CD8-positive, alpha-beta T cell (primary cell): ENCODE measurements at places on chromosomes 11 and 22. TPM values are rescaled to one million over a fixed set of nuclear protein-coding genes. Genes with fewer than 3 reads are reported as not detected.

GRCh38 chr11:70240337-70240736, 30.2 kb upstream of the PPFIA1 start:
- DNase-seq: no peak

The SLC22A12 gene
- not detected for total RNA-seq

The PRCP gene
- total RNA-seq: 27.8 TPM

GRCh38 chr11:106228996-106229395, 151.5 kb downstream of the AASDHPPT start:
- DNase-seq: no peak

DNA sequence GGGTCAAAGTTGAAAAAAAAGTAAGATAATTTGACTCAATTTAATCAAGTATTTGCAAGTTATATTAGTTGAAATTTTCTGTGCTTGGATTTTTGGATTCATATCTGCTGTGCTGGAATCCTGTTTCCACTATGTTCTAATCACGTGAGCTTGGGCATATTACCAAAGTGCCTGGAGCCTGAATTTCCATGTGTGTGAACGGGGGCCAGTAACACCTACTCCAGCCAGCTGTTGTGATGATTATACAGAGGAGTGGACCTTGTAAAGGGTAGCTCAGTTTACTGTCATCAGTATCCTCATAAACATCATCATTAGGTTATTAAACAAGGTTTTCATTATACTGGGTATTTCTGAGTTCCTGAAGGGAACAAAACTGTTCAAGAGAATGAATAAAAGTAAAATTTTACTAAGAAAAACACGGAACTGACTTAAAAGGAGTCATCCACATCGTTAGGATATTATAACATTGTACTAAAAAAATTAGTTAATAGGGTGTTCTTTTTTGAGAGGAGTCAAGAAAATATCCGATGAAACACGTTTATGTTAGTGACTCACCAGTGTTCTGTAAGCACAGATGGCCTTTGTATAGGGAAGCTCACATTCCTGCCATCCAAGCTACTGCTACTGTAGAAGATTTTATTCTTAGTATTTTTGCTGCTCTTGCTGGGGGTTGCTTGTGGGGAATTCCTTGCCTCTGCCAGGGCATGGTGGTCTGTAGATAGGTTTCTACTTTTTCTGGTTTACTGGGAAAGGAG, 144.1 kb downstream of the ARHGAP42 start:
- no peak for DNase-seq

DNA sequence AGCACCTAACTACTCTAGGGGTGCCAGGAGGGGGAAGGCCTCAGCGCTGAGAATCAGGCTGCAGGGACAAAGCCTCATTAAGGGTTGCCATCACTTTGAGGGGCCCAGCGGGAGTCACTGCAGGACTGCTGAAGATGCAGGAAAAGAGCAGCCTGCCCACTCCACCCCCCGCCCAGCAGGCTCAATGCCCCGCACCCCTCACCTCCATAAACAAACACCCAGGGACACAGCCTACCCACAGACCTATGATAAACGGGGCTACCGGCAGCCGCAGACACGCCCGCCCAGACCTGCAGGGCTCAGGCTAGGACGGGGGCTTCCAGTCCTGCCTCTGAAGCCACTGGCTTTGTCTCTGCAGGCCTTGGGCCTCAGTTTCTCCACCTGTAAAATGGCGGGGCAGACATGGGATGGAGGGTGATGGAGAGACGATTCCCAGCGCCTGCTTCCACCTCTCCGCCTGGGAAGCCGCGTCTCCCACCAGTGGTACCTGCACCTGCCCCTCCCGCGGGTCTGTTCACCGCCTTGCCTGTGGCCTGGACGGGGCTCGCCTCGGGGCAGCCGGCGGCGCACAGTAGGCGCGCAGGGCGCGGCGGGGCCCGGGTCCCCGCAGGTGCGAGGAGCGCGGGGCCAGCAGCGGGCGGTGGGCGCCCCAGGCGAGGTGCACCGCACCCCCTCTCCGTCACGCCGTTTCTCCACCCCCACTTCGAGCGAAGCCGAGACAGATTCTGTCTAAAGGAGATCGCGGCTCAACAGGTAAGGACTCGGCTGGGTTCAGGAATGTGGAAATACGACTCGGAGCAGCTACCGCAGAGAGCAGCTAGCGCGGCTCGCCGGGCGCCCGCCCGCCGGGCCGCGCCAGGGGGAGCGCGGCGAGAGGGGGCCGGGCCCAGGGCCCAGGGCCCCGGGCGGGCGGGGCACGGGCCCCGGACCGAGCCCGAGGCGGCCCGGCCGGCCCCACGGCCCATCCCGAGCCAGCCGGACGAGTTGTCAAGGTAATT, 1.5 kb downstream of the WNT7B start:
- DNase-seq: no peak

DNA sequence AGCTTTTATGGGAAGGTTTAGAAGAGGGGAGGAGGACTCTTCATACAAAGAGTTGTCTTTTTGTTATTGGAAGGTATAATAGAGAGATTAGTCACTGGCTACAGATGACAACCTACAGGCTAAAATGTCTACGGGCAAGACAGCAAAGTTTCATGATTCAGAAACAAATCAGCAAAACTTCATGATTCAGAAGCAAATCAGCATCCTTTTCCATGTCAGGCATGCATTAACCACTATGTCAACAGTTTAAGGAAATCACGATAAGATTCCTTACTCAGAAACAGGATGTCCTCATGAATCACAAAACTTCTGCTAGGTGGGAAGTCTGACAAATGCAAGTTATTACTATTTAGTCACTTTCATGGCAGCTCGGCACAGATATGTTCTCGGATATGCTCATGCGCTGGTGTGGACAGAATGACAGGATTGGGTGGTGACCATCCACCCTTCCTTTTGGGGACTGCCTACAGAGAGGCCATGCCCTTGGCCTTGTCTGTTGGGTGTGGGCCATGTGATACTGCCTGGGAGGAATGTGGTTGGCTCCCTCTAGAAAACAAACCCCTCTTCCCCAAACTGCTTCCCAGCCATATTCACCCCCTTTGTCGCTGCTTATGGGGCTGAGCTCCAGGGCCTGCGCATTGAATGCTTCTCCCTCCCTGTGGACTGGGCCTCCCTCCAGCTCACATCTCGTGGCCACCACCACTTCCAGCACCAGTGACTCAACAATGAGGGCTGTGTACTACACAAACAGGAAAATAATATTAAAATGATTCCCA, 10.1 kb downstream of the C11orf91 start:
- DNase-seq: no peak

GRCh38 chr11:74268456-74268855, 43.0 kb downstream of the P4HA3 start:
- DNase-seq: no peak

DNA sequence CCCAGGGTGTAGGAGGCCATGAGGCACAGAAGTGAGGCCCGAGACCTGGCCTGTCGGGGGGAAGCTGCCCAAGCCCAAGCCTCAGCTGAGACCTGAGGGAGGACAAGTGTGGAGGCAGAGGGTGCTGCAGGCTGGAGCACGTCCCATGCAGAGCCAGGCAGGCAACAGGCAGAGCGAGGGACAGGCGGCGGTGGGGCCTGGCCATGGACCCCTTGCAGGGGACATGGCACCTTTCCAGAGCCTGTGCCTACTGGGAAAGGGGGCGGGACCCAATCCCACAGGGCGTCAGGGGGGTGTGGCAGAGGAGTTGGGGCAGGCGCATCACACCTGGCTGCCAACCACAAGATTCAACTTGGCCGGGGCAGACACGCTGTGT, 4.3 kb downstream of the TNNI2 start:
- DNase-seq: no peak

GRCh38 chr11:122509091-122509490, 146.4 kb upstream of the UBASH3B start:
- DNase-seq: no peak

- DNase-seq: no peak
Observed at GRCh38 chr22:40721266-40721665, 42.0 kb downstream of the MCHR1 start.

DNA sequence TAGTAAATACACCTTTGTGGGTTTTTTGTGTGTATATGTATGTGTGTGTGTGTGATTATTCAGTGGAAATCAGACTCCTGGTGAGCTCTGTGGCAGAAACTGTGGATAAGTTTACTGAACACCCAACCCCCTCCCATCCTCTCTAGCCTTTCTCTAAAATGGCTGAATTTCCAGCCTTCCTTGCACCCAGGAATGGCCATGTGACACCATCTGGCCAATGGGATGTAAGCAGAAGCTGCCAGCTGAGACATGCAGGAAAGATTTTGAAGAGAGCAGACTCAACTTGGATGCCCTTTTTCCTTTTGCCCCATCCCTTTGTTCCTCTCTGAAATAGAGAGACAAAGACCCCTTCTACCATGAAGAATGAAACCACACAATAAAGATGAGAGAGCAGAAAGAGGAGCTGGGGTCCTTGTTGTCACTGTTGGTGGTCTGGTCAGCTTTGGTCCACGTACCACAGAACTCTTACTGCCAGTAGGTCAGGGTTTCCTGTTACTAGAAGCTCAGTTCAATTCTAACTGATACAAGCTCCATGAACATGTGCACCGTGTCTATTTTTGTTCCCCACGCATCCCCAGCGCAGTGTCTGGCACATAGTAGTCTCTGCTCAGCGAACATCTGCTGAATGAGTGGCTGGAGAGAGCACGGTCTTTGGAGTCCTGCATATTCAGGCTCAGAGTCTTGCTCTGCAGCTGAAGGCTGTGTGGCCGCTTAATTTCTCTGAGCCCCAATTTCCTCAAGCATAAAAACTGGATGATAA, 57.5 kb downstream of the SEZ6L start:
- DNase-seq: no peak

DNA sequence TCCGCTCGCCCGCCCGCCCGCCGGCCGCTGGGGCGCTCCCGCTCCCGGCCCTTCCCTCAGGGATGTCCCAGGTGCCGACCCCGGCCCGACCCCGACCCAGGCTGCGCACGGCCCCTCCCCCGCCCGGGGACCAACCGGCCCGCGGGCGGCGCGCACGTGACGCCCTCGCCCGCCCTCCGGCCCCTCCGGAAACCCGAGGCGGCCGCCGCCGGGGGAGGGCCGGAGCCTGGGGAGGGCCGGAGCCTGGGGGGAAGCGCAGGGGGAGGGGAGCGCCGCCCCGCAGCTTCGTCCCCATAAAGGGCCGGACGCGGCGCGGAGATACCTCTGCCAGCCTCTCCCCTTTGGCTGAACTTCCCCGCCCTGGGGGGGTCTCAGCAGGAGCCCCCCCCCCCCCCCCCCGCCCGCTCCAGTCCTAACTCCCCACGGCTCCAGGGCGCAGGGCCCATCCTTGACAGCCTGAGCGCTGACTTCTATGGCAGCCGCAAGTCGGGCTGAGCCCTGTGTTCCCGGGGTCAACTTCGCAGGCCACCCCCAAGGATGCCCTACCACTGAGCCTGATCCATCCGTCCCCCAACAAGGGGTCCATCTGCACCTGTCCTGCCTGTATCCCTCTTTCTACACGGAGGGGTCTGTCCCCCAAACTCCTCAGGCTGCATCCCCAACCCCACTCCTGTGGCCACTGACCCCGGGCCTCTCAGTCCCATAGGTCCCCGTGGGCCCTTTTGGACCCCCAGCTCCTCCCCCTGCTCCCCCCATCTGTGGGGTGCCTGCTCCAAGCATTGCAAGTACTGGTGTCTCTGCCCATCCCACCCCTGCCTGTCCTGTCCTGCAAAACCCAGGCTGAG, at the start of gene MAPK12:
Gene MAPK12, minus strand, starts transcription at position 69 of the 845 bp plus-strand sequence. CDS start 174 bp downstream, outside the sequence.
- DNase-seq: no peak

The CDKN1C gene
- total RNA-seq: 3.6 TPM

The UPB1 gene
- 3.7 TPM for total RNA-seq

The OR51B5 gene
- not detected for total RNA-seq

DNA sequence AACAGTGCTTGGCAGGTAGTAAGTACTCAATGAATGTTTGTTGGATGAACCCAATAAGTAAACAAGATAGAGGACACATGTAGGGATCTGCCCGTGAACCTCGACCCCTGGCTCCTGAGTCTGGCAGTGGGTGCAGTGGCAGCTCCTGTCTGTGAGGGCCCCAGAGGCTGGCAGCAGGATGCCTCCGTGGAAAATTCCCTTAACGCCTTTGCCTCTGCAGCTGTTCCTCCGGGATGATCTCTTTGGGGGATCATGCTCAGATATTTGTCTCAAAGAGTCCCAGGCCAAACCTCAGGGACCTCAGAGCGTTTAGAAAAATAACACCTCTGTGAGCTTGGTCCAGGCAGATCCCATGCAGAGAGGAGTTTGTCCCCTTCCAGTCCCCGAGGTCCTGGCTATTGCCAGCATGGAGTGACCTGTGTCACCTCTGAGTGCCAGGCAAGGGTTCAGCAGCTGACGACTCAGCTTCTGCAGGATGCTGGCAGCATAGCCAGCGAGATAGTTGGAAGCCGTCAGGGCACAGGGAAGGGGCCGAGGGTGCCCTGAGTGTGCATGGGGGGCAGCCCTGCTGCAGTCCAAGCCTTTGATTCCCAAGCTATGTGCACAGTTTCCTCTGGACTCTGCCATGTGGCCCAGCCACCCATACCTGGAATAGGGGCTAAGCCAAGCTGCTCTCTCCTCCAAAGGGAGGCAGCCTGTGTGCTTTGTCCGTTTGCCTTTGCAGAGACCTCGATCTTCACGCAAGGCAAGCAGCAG, 613 bp upstream of the MCHR1 start:
- DNase-seq: no peak

The FZD4 gene
- total RNA-seq: not detected

The SCGB1A1 gene
- not detected for total RNA-seq

The MS4A15 gene
- total RNA-seq: not detected

The TNNI2 gene
- total RNA-seq: 0.60 TPM

- DNase-seq: no peak
Observed at GRCh38 chr11:2207773-2208621, 36.4 kb upstream of the TH start.

DNA sequence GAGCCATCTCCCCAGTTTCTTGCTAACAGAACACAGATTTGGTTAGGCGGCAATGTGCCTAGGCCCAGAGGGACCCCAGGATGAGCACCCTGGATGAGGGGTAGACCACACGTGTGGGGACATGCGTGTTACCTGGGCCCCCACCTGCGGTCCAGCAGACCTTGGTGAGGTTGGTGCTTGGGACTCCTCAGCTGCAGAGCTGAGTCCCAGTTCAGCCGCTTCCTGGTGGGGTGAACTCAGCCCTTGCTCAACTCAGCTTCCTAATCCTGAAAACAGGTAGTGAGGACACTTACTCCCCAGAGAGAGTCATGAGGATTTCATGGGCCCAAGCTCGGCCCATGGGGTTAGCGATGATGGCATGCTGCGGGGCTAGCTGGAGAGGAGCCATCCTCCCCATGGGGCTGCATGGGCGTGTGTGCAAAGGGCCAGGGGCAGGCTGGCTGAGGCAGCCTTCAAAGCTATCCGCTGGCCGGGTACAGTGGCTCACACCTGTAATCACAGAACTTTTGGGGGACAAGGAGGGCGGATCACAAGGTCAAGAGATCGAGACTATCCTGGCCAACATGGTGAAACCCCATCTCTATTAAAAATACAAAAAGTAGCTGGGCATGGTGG, 46.9 kb upstream of the SHISAL1 start:
- no peak for DNase-seq

The KIRREL3 gene
- total RNA-seq: not detected

The APOBEC3G gene
- 45.9 TPM for total RNA-seq

- DNase-seq: no peak
Observed at GRCh38 chr11:94199136-94200130, 70.8 kb downstream of the PANX1 start.
